ENCODE measurements at places on chromosomes 7 and 10. TPM values are rescaled to one million over a fixed set of nuclear protein-coding genes. Genes with fewer than 3 reads are reported as not detected.

- H3K4me3 ChIP-seq = no peak overlapping the region
- no peak for DNase-seq
- H3K27ac ChIP-seq = no peak overlapping the region
- H3K36me3 ChIP-seq = no peaks in the 10 kb centered on the region
- no peaks in the 10 kb centered on the region for H3K4me1 ChIP-seq
These were observed 26.4 kb downstream of the PARP12 start for GRCh38 chr7:140036224-140036962.

GRCh38 chr10:48361176-48361575, 54.7 kb downstream of the MAPK8 start:
- no peak overlapping the region for H3K4me3 ChIP-seq
- no peak overlapping the region for H3K27ac ChIP-seq
- no peaks in the 10 kb centered on the region for H3K36me3 ChIP-seq
- no peak for DNase-seq
- H3K27me3 ChIP-seq = no peaks in the 10 kb centered on the region

GRCh38 chr10:58742141-58742540, 229.5 kb downstream of the BICC1 start:
- no peak for DNase-seq
- H3K36me3 ChIP-seq = no peaks in the 10 kb centered on the region
- peaks cover 4% of the 10 kb centered on the region for H3K4me1 ChIP-seq
- H3K4me3 ChIP-seq = no peak overlapping the region

DNA sequence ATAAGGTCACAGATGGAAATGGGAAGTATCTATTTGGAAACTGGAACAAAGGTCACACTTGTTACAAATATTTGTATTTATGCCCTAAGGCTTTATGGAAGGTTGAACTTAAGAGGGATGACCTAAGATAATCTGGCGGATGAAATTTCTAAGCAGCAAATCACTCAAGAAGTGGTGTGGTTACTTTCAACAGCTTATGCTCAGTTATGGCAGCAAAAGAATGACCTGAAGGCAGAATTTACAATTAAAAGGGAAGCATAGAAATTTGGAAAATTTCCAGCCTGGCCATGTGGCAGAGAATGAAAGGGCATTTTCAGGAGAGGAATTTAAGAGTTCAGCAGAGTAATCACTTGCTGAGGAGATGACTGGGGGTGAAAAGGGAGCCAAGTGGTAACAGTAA, 95.8 kb upstream of the TNS3 start:
- H3K27me3 ChIP-seq = no peaks in the 10 kb centered on the region
- H3K27ac ChIP-seq = no peak overlapping the region
- no peaks in the 10 kb centered on the region for H3K36me3 ChIP-seq
- no peak for DNase-seq
- no peaks in the 10 kb centered on the region for H3K4me1 ChIP-seq

DNA sequence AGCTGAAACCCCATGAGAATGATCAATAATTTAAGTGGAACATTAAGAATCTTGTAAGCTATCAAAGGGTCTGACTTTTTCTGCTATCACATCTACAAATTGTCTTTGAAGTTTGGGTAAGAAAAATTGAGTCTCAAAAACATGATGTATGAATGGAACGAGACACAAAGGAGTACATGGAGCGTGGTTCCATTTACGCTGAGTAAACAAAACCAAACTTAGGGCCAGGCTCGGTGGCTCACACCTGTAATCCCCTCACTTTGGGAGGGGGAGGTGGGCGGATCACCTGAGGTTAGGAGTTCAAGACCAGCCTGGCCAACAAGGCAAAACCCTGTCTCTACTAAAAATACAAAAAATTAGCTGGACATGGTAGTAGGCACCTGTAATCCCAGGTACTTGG, 24.3 kb downstream of the SMC3 start:
- no peak overlapping the region for H3K27ac ChIP-seq
- DNase-seq = no peak
- peaks cover 2% of the 10 kb centered on the region for H3K36me3 ChIP-seq
- no peaks in the 10 kb centered on the region for H3K27me3 ChIP-seq
- no peaks in the 10 kb centered on the region for H3K4me1 ChIP-seq

The PIK3AP1 gene
- 14.2 TPM for total RNA-seq

The FAM25A gene
- total RNA-seq = not detected

The NUTM2E gene
- 0.31 TPM for total RNA-seq
